ENCODE measurements at places on chromosomes 3 and 15.
A peak's percentile ranks its signal among the peaks of the same experiment; 100 is the strongest.

DNA sequence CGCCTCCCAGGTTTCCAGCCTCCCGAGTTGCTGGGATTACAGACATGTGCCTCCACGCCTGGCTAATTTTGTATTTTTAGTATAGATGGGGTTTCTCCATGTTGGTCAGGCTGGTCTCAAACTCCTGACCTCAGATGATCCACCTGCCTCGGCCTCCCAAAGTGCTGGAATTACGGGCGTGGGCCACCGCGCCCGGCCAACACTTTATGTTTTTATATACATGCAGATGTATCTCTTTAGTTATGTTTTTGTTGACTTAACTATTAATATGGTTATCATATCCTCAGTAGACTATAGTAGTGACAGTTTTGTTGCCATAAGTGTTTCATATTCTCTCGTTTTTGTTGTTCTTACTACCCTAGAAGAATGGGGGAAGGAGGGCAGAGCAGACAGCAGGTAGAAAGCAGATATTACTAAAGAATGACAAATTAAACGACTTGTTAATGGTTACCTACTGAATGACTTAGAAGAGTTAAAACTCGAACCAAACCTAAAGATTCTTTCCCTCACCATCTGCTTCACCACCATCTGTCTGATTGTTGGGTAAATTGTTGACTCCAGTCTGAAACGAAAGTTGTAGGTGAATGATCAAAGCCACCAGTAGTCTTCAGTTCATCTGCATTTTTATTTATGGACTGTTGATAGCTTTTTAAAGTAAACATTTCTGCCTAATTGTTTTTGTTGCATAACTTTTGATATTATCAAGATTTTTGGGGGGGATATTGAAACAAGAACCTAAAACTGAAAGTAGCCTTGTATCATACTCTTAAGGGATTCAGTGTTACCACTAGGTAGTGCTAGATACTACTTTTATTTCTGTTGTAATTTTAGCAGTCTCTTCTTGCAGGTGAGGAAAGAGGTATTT lies 89.3 kb downstream of the RASA2 start:
- DNase-seq: no peak

DNA sequence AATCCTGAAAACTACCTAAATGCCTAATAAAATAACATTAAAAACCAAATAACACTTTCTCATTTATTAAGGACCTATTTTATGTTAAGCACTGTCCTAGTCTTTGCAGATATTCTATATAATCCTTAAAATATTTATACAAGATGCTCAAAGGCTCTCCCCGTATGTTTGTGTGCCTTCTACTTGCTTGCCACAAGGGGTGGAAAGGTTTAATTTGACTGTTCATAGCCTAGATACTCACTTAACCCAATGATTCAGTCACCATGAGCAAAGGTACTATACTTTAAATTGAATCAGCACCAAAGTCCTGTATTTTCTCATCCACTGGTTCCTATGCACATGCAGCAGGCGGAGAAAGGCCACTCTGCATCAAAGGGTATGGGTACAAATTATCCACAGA lies 32.0 kb downstream of the LSAMP start:
- no peak for DNase-seq

DNA sequence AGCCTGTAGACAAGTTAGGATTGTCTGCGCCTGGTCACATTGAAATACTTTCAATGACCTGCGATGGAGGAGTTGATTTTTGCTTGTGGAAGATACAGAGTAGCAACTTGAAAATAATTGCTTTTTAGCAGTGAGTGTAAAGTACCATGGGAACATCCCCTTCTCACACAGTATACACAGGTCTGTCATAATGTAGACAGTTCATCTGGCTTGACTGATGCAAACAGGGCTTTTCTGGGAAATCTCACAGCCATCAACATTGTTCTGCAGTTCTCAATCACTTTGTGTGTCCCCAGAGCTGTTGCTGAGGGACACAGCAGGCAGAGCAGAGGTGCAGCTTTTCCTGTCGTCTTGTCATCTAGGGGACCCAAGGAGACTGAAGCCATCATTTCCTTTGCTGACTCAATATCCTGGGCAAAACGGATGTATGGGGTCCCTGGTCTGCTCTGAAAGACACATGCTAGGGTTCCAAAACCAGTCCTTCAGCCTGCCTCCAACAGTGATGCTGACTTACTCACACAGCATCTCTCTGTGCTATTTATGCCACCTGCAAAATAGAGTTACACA lies 5.3 kb upstream of the REC114 start:
- no peak for DNase-seq

DNA sequence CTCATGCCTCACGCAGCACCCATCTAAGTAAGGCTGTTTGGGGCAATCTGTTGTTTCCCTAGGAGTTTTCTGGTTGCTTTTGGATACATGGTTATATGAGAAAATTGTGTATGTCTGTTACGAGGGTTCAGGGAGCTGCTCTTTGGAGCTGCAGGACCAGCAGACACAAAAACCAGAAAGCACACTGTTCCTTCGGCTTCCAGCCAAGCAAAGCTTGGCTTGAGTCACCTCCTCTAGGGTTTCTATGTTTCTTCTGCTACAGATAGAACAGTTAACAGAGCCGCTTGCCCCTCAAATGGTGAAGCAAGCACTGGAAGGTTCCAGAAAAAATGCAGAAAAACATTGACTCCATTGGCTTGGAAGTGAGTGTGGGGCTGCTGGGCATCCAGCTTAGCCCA lies 49.2 kb upstream of the CTDSPL start:
- DNase-seq: no peak

GRCh38 chr3:141237701-141238521 lies 6.3 kb downstream of the PXYLP1 start:
- no peak for DNase-seq

GRCh38 chr3:63753567-63753966 lies 65.5 kb upstream of the C3orf49 start:
- no peak for DNase-seq

- no peak for DNase-seq
Observed at GRCh38 chr3:12910356-12911099, 69.2 kb upstream of the RPL32 start.

GRCh38 chr15:88693191-88693590 lies 54.4 kb downstream of the ISG20 start:
- DNase-seq: no peak

- DNase-seq: no peak
Observed at GRCh38 chr3:194494951-194495374, 8.2 kb upstream of the ATP13A3 start.

- DNase-seq: no peak
Observed at GRCh38 chr3:100046986-100047385, 67.3 kb downstream of the FILIP1L start.

DNA sequence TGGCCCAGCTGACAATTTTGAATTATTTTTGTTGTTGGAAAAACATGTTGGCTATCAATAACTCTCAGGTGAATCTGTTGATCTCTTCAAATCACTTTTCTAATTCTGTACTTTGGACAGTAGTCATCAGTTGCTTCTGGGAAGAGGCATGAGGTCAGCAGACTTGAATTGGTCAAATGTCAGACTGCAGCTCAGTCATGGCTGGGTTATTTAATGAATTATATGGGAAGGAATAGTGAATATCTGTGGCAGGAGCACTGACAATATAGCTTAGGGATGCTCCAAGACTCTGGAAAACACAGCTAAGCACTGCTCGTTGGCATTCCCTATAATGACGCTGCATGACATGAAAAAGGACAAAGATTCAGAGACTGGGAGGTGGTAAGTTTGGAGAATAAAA lies 98.8 kb upstream of the GAP43 start:
- DNase-seq: no peak

DNA sequence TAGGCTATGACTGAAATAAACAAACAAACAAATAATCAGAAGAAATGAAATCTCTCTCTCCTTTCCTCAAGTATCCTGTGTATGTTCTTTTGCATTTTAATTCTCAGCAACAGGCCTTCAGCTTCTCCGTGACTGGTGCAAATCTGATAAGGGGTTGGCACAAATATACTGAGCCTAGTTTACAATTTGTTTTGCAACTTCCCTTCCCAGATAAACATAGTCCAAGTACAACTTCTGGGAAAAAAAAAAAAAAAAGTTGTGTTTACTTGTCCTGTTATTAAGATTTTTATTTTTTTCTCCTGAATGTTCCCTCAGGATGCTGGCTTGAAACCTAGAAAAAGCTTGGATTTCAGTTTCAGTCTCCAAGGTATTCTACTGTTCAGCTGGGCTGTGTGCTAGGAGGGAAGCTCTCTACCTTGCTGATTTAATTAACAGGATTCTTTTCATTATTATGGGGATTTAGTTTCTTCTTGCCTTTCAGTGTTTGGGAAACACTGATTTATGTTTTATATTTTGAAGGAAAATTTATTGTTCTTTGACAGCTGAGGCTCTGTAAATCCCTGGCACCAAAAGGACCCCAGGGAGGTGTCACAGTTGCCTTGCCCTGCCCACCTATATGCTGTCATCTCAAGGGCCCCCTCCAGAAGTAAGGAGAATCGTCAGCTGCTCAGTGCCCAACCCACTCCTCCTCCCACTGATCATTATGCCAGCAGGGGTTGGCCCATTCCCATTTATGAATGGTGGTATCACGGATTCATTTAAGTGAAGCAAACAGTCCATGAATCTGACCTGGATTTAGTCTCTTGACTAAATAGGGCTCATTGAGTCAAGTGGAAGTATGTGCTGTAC lies 185.2 kb downstream of the MEIS2 start:
- DNase-seq: no peak

GRCh38 chr15:35633677-35634076 lies 87.7 kb upstream of the DPH6 start:
- DNase-seq: no peak

DNA sequence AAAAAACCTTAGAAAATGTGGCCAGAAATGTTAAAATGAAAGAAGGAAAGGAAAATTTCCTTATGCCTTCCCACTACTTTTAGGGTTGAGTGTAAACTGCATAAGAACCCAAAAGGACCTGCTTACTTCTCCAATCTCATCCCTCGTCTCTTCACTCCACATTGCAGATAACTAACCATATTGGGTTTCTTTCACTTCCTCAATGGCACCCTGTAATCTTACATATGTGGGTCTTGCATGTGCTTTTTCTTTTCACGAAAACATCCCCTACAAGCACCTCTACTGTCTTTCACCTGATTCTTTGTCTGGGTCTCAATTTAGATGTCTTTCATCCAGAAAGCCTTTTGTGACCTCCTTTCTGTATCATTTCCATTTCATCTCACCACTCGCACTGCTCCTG lies 23.1 kb downstream of the EOMES start:
- no peak for DNase-seq

- DNase-seq: no peak
Observed at GRCh38 chr15:39156166-39156565, 424.7 kb upstream of the THBS1 start.

- DNase-seq: no peak
Observed at GRCh38 chr3:18012933-18013332, 270.5 kb upstream of the TBC1D5 start.

- DNase-seq: no peak
Observed at GRCh38 chr3:127735767-127736693, 63.3 kb downstream of the ABTB1 start.

DNA sequence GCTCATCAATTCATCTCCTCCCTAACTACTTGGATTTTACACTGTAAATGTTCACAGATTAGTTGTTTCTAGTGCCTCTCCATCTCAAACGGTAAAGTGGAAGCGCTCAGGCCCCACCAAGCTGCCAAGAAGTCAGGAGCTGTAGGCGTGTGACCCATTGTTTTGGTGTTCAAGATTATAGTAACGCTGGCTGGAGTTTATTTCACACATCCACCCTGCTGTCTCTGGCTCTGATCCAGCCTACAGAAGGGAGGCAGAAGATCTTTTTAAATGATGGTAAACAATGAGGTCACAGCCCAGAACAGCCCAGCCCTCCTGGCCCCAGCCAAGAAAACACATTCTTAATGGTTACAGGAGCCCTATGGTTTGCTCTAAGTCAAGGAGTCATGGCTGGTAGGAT lies 25.7 kb upstream of the GALNT15 start:
- no peak for DNase-seq

DNA sequence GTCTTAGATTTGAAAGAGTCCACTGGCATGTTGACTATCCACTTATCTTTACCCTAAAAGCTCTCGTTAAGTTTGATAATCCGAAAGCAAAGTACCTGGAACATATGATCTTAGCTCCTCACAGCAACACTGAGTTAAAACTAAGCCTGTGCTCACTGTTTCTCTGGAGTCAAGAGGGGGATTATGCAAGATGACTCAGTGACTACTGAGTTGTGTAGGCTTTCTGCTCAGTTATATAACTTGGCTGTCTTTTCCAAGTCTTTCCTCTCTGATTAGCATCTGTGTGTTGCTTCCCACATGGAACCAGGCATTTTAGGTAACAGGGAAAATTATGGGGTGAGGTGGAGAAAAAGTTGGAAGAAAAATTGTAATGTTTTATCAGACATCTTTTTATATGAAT lies 31.2 kb upstream of the MYO5C start:
- no peak for DNase-seq

GRCh38 chr15:41510728-41511127 lies 2.9 kb downstream of the LTK start:
- DNase-seq: no peak

- no peak for DNase-seq
Observed at GRCh38 chr3:179158336-179159039, 10.3 kb downstream of the PIK3CA start.

GRCh38 chr15:69939513-69940440 lies 157.9 kb downstream of the TLE3 start:
- peak; percentile 31 for DNase-seq

DNA sequence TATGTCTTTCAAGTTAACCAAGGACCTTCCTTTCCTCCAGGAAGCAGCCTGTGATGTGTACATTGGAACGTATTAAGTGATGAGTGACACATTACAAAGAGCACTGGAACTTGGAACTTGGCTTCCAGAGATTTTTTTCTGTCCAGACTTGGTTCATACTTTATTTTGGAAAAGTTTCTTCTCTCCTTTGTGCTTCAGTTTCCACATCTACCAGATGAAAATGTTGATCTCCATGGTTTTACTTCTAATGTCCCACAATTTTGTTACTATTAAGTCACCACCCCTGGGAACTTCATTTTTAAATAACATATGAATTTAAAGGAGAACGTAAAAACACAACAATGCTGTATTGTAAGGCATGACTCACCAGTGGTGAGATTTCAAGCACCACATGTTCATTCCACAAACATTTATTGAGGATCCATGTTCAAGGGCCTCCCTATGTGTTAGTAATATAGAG lies 290.7 kb upstream of the LMCD1 start:
- DNase-seq: no peak

DNA sequence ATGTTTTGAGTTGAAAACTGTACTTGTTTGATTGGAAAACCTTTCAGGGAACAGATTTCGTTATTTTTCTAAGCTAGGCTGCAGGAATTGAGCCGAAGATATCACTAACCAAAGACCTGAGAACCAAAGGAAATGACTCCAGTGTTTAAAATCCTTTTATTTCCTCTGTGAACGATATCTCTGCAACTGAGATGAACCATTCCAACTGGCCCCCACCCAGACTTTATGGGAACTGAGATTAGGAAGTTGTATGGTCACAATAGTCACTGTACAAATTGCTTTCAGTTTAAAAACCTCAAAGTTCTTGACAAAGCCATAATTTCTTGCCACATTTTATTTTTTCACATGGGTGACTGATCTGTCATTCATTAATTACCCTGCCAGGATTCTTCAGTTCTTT lies 232.4 kb downstream of the RBMS3 start:
- DNase-seq: no peak
